Activated naive CD4-positive, alpha-beta T cell treated with anti-CD3 and anti-CD28 coated beads, Interleukin-2, amount 10 ng/mL, durations not matched to agents 7 days and 5 days (primary cell): ENCODE measurements at places on chromosomes 6 and 20.

DNA sequence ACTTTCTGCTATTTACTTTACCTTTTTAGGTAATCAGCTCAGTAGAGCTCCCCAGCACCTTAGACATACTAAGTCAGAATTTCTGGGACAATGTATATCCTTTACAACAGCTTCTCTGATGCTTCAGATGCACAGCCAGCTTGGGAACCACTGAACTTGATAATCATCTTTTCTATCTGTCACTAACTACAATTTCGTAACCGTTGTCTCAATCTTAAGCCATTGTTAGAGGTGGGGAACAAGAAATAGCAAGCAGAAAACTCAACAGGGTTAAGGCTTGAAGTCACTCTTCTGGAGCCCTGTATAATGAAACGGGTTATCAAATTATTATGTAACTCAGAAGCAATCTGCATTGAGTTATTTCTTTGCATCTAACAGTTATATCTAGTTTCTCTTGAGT is 47.1 kb downstream of the CD109 start:
- DNase-seq = no peak

- DNase-seq = no peak
Measured at GRCh38 chr6:41451039-41451438, 95.1 kb upstream of the FOXP4 start.

GRCh38 chr6:41939176-41939847 is 2.3 kb downstream of the CCND3 start:
- DNase-seq = peak; percentile 49

DNA sequence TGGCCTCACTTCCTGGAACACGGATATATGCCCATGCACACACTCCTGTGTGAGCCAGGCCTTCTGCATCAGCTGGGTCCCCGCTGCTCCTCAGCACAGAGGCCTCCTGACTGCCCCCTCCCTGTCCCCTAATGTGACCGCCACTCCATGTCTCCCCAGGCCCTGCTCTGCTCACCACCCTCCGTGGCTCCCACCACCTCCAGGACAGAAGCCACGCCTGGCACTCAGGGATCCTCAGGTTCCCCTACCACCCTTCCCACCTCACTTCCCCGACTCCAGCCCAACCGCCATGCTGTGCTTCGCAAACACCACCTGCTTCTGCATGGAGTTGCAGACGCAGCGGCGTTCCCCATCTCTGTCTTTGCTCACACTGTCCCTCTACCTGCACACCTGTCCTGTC is 4.3 kb upstream of the SRC start:
- DNase-seq = no peak
